ENCODE measurements at places on chromosomes 7 and 10.
A peak's percentile ranks its signal among the peaks of the same experiment; 100 is the strongest.

- DNase-seq, result no peak
Measured at GRCh38 chr7:99790407-99790806, 6.4 kb upstream of the CYP3A4 start.

GRCh38 chr7:157410831-157411556 is 74.2 kb downstream of the DNAJB6 start:
- no peak for DNase-seq

GRCh38 chr7:21641546-21641945 is 98.7 kb downstream of the DNAH11 start:
- DNase-seq, result no peak

DNA sequence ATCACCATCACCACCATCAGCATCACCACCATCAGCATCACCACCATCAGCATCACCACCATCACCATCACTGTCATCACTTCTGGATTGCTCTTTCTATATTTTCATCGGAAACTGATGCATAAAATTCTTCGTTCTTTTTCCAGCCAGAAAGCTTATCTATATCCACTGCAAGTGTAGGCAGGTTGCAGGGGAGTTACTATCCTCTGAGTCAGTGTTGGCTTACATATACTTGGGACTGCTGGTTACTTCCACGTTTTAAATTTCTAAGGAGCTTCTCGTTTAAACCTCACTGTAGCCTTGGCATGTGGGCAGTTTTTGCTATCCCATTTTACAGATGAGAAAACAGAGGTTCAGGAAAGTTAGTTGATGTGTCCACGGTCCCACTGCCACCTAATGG is 66.1 kb downstream of the FOXL3 start:
- DNase-seq, result no peak

- DNase-seq, result no peak
Measured at GRCh38 chr7:55308186-55308929, 56.8 kb upstream of the LANCL2 start.

DNA sequence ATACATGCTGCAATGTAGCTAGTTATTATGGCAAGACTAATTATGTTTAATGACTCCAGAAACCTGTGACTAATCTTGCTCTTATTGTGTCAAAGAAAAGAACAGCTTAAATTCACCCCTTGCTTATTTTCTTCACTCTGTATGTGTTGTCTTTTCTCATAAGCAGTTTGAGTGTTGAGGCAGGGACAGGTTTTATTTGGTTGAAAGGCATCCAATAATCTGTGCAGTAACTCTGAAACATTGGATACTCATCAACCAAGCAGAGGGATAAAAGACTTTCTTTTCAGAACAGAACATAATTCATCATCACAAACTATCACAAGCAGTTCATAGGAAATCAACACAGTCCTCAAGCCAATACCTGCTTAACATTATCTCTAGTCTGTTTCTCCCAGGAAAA is 797.6 kb upstream of the MBL2 start:
- no peak for DNase-seq

- DNase-seq, result no peak
Measured at GRCh38 chr7:106012935-106013439, 49.9 kb downstream of the CDHR3 start.

DNA sequence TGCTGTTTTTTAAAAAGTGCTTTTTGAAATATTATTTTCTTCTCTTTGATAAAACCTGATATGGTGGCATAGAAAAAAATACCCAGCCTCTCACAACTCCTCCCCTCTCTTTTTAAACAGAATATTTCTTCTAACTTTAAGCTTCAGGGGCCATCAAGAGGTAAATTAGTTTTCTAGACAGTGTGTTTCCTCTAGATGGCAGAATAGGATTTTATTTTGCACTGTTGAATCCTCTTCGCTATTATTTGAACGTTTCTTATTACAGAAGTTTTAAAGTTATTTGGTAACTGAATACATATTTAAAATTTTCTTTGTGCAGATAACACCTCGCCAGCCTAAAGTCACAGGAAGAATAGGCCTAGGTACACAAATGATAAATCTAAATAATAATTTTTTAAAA is 30.3 kb downstream of the ARL5B start:
- DNase-seq, result no peak

DNA sequence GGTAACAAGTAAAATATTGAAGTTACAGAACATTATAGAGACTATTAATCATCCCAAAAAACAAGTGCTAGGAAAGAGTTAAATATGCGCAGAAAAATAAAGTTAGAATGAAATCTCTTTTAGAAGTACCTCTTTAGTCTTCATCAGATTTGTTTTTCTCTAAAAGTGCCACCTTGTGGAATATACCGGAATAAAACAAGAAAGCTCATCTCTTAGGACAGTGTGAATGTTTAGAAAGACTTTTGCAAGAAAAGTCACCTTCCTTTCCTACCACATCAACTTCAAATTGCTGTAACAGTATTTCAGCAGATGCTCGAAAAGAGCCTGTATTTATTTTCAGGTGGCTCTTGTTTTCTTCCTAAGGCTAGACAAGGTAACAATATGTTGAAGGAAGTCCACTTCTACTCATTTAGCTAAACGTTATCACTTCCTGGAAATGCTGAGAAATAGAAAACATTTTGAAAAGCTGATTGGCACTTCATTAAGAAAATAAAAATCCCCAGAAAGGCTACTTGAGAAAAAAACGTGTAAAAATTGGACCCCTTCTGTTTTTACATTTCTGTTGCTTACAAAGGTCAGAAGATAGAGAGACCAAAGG is 19.8 kb upstream of the FAM133B start:
- no peak for DNase-seq

- DNase-seq, result no peak
Measured at GRCh38 chr10:124708922-124709520, 35.2 kb downstream of the FAM53B start.

- no peak for DNase-seq
Measured at GRCh38 chr7:64886956-64887545, 16.0 kb upstream of the ZNF273 start.

DNA sequence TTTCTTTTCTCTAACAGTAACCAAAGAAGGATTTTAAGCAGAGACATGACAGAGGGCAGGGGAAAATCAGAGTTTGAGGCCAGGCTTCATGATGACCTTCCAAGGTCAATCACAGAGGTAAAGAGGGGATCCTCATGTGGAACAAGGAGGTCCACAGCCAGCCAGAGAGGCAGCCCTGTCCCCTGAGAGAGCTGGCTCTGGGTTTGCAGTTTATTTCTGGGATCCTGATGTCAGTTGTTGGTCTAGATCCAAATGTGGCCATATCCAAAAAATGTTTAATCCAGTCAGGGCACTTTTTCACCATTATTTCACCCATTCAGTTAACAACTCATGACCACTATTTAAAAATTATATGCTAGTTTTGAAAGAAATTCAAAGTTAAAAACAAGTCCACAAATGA is 45.6 kb downstream of the GPR141 start:
- DNase-seq, result no peak

DNA sequence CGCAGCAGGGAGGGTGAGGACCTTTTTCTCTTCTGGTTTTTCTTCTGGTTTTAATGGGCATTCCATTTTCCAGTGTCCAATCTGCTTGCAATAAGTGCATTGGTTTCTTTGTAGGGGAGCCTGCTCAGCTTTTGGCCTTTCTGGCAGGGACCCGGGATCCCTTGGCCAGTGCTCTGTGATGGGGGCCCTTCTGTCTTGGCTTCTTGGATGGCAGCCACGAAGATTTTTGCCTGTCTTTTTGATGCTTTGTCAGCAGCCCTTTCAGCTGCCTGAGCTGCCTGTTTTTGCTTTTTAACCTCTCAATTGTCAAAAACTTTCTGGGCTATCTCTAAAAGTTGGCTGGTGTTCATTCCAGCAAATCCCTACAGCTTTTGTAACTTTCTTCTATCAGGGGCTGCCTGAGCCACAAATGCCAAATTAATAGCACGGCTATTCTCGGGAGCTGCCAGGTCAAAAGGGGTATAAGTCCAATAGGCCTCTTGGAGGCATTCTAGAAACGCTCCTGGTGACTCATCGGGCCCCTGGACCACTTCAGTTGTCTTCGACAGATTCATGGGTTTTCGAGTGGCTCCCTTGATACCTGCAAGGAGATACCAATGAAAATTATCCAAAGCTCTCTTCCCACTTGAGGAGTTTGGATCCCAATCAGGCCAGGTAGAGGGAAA is 179.9 kb upstream of the MBL2 start:
- DNase-seq, result no peak

GRCh38 chr10:117139581-117140524 is 1.8 kb upstream of the VAX1 start:
- no peak for DNase-seq

GRCh38 chr10:5666008-5666840 is at the start of gene ASB13:
Gene ASB13 (minus strand): TSS chr10:5666595. CDS start chr10:5666551, 44 bp downstream.
- peak; percentile 34 for DNase-seq

DNA sequence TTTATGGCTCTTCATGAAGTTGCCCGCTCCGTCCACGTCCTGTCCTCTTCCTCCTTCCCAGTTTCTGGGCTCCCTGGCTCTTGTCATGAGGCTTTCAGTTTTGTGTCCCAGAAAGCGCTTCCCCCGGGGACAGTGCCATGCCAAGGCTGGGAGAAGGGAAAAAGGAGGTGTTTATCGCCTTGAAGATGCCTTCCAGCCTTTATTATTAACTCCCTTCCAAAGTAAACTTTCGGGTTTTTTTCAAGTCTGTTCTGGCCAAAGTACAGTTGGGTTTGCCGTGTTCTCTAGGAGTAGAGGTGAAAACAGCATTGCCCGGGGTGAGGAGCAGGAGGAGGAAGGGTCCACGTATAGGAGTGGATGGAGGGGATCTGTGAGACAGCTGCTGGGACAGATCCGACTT is 117.2 kb downstream of the CUX1 start:
- DNase-seq, result no peak

GRCh38 chr10:14781763-14782162 is 7.1 kb upstream of the FAM107B start:
- no peak for DNase-seq

DNA sequence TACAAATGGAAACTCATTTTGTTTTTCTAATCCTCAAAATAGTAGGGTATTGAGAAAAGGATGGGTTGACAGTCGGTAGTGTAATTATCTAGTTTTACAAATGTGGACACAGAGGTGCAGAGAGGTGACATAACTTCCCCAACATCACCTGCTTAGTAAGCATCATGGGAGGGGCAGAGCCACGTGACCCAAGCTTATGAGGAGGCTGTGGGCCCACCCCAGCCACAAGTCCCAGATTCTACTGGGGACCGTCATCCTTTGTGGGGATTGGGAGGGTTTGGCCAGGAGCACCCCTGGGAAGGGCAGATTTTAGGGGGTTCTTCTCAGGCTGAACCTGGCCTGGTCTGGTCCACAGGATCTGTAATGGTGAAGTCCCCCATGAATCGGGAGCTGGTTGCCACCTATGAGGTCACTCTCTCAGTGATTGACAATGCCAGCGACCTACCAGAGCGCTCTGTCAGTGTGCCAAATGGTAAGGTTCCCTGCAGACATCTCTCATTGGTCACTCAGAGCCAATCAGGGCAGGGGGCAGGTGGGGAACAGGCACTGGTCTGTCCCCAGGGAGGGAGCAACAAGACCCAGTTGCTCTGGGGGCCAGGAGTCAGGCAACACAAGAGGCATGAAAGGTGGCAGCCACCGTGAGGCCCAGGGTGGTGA is 23.6 kb upstream of the VSIR start:
- no peak for DNase-seq

DNA sequence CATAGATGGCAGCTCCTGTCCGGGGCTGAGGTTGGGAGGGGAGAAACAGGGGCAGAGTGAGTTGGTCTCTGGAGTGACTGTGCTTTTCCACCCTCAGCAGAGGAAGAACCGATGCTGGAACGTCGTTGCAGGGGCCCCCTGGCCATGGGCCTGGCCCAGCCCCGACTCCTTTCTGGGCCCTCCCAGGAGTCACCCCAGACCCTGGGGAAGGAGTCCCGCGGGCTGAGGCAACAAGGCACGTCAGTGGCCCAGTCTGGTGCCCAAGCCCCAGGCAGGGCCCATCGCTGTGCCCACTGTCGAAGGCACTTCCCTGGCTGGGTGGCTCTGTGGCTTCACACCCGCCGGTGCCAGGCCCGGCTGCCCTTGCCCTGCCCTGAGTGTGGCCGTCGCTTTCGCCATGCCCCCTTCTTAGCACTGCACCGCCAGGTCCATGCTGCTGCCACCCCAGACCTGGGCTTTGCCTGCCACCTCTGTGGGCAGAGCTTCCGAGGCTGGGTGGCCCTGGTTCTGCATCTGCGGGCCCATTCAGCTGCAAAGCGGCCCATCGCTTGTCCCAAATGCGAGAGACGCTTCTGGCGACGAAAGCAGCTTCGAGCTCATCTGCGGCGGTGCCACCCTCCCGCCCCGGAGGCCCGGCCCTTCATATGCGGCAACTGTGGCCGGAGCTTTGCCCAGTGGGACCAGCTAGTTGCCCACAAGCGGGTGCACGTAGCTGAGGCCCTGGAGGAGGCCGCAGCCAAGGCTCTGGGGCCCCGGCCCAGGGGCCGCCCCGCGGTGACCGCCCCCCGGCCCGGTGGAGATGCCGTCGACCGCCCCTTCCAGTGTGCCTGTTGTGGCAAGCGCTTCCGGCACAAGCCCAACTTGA is 2.7 kb downstream of the REPIN1 start:
- DNase-seq, result no peak

GRCh38 chr7:30225863-30226613 is 58.4 kb upstream of the ZNRF2 start:
- DNase-seq, result no peak

- DNase-seq, result no peak
Measured at GRCh38 chr7:139600306-139600705, 76.8 kb downstream of the CLEC2L start.

DNA sequence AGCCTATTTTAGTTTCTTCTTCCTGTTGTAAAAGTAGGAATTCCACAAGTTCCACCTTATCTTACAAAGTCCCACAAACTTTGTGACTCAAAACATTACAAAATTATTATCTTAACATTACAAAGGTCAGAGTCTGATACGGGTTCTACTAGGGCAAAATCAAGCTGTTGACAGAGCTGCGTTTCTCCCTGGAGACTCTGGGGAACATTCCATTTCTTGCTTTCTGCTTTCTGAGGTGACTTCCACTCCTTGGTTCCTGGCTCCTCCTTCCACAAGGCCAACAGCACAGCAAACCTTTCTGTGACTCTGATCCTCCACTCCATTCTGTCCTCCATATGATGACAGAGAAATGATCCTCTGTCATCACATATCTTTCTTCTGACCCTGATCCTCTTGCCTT is 10.6 kb downstream of the OR2F1 start:
- DNase-seq, result no peak

DNA sequence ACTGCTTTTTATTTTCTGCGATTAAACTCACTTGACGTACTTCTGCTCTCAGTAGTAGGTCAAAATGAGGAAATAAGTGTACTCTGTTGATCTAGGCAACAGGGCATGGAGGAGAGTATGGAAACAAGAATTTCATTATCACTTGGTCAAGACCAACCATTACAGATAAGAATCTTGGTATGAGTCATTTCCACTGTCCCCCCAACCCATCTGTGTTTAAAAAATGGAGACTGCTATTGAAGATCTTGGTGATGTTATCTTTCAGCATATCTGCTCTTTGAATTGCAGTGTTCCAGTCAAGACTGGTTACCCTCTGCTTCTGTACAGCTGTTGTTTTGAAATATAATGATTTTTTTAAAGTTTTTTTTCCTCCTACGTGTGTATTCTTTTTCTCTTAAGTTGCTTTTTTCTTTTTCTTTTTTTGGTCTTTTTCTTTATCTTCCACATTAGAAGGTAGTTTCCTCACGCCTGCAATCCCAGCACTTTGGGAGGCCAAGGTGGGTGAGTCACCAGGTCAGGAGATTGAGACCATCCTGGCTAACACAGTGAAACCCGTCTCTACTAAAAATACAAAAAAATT is 11.7 kb downstream of the STAM start:
- DNase-seq, result no peak
